Ascending aorta (tissue), 2 donors: ENCODE measurements at places on chromosomes 1 and 21.

- DNase-seq = no peak
These were observed 65.8 kb downstream of the MEGF6 start for GRCh38 chr1:3545363-3546047.

- peak; percentile 60 for DNase-seq
These were observed 76.7 kb downstream of the SIPA1L2 start for GRCh38 chr1:232553050-232553754.

DNA sequence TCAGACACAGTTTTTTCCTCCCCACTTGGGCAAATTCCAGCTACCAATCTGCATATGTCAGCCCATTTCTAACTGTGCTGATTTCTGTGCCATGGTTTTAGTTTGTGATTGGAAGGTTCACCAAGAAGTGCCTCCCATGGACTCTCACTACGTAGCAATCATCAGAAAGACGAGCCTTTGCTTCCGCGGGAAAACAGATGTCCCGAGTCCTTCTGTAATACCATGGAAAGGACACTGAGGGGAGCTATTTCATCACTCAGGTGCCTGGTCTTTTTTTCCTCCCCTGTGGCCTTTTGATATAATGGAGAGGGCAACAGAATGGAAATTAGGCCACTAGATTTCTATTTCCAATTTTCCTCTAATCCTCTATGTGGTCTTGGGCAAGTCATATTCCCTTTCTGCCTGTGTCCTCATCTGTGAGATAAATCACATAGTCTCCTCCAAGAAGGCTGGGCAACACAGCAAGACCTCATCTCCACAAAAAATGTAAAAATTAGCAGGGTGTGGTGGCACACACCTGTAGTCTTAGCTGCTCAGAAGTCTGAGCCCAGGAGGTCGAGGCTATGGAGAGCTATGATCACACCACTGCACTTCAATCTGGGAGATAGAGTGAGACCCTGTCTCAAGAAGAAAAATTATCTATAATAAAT is 24.8 kb downstream of the LEMD1 start:
- no peak for DNase-seq

- DNase-seq = no peak
These were observed 23.7 kb downstream of the RNU5D-1 start for GRCh38 chr1:44707112-44707881.

GRCh38 chr1:153577624-153578051 is 12.0 kb upstream of the S100A2 start:
- DNase-seq = no peak

DNA sequence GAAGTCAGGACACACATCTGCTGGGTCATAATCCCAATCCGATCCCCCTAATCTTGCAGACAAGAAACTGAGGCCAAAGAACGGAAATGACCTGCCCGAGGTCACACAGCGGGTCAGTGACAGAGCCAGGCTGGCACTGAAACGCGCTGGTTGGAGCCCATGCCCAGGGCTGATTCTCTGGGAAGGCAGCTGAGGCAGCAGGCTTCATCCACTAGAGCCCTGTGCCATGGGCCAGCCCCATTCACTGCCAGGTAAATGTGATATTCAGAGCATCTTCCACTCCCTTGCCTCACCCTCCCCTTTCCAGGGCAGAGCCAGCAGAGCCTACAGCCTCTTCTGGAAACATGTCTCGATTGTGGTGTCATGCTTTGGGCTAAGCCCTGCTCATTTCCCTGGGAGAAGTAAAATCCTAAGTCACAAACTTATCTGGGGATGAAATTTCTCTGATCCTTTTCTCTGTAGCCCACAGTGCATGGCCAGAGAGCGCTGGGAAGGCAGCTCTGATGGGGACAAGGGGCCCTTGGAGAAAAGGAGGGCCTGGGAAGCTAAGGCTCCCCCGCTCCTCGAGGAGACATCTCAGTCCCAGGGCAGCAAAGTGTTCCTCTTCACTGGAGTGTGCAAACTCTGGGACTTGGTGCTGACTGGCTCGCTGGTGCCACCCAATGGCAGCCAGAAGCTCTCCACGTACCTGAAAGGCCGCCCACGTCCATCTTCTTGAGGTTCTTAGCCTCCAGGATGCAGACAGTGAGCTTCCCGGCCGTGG is 110.4 kb downstream of the SYT2 start:
- peak; percentile 82 for DNase-seq

DNA sequence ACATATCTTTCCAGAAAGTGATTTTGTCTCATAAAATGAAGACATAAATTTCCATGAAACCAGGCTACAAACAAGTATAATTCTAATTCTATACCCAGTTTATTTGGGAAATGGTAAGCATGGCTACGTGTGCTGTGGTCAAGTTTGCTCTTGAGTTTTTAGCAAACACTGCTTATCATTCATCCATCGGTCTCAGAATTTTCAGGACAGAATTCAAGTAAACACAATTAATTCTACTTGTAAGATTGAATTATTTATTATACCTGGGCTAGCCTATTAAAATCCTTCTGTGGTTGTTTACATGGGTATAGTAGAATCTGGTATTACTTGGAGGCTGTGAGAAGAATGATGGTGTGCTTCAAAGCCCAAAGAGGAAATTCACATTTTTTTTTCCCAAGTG is 68.3 kb downstream of the CHIA start:
- no peak for DNase-seq

DNA sequence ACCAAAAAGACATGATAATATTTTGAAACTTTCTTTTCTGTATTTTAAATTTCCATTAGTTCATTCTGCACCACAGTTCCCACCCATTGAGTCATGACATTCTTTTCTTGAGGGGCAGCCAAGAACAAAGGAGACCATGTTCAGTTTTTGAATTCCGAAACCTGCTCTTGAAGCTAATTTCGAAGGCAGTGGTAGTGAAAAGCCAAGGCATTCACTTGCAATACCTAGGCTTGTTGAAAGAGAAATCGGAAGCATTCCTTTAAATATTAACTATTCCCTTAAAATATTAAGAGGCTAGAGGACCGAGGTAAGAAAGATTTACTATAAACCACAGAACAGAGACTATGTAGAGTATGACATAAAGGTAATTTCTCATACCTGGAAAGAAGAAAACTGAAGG is 256.3 kb downstream of the ADGRL2 start:
- no peak for DNase-seq

GRCh38 chr1:21865943-21866706 is 54.1 kb downstream of the LDLRAD2 start:
- no peak for DNase-seq

DNA sequence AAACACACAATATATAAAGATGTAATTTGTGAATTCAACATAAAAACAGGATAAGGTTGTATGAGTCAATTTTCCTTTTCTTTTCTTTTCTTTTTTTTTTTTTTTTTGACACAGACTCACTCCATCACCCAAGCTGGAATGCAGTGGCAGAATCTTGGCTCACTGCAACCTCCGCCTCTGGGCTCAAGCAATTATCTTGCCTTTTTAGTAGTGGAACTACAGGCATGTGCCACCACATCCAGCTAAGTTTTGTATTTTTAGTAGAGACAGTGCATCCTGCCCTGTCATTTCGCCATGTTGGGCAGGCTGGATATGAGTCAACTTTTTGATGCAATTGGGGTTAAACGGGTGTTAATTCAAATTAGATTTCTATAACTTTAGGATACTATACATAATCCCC is 10.3 kb upstream of the SPRR2B start:
- no peak for DNase-seq

DNA sequence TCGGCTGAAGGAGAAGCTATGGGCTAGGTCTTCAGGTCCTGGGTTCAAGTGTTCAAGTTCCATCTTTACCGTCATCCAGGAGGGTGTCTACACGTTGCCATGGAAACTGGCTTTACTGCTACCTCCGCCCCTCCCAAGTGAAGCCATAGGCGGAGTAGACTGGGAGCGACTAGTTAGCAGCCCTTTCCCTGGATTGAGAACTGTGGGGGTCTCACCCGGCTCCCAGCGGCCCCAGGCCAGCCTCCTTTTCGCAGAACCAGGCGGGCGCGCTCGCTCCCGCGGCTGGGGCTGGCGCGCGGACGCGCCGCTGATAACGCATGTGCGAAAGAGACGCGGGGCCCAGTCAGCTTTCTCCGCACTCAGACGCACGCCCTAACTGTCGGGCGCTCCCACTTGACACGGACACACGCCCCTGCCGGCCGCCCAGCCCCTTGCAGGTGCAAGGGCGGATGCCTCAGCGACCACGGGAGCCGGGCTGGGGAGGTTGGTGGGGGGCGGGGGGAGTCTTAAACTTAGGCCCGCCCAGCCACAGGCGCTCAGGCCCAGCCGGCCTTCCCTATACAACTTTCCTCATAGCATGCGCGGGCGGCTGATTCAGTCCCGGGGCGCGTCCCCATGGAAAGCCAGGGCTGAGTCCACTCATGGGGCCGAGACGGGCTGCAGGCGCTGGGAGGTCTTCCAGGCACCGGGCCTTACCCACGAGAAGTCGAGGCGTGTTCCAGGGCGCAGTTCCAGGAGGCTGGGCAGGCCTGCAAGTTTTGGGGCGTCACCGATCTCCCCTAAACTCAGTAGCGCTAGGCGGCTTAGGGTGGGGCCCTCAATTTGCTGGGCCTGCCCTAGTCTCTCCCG is 7.4 kb downstream of the EFNA4 start:
- peak; percentile 88 for DNase-seq

- peak; percentile 80 for DNase-seq
These were observed 26.9 kb upstream of the LBR start for GRCh38 chr1:225454733-225455132.

DNA sequence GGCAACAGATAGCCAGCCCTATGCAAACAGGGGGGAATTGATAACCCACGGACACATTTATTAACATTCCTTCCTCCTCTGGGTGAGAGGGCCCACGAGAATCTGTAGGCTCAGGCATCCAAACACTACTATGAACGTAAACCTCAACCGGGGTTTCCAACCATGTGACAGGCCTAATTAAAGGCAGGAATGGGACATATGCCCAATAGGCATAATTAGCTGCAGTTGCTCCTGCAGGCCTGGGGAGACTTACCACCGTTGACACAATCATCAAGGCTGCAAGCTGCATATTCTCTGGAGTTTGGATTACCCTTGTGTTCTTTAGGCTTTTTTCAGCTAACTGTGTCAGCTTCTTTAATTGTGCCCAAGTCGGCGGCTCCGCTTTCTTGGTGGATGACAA is 22.2 kb upstream of the GBP1 start:
- no peak for DNase-seq

- DNase-seq = no peak
These were observed 71.1 kb upstream of the MROH9 start for GRCh38 chr1:170864238-170864637.

DNA sequence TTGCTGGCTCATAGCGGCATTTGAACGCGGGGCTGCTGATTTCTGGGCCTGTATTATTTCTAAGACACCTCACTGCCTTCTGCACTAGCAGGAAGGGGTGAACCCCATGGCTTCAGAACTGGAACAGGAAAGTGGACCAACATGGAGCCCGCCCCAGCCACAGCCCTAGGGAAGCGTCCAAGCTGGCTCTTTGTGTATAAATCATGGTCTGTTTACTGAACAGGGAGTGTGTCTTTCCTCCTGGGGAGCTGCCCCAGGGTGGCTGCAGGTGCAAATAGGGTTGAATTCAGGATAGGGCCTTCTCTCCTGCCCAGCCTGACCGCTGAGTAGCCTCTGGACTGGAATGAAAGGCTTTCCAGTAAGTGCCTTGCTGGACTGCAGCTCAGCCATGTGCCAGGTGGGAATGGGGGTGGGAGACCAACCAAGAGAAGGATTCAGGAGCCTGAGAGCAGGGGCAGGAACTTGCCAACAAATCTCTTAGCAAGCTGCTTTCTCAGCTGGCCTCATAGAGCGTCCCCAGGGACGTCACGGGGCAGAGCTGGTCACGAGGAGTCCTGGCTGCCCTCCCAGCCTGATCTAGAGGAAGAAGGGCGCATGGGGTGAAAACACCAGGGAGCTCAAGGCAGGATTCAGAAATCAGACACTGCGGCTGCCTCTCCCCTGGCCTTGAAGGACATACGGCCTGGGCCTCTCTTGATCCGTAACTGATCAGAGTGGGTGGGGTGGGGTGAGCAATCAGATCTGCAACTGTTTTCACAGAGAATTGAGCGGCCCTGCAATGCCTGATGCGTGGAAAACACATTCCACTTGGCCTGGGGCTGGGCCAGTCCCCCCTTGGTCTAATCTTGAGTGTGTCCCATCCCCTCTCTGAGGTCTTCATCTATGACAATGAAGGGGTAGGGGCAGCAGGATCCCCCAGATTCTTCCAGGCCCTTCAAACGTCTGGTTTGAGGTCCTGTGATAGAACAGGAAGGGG is 56.5 kb upstream of the SELENON start:
- DNase-seq = peak; percentile 95

- DNase-seq = no peak
These were observed 162.4 kb downstream of the PDE4B start for GRCh38 chr1:65955071-65955470.

GRCh38 chr1:67674260-67675011 is 10.6 kb upstream of the GADD45A start:
- DNase-seq = no peak

DNA sequence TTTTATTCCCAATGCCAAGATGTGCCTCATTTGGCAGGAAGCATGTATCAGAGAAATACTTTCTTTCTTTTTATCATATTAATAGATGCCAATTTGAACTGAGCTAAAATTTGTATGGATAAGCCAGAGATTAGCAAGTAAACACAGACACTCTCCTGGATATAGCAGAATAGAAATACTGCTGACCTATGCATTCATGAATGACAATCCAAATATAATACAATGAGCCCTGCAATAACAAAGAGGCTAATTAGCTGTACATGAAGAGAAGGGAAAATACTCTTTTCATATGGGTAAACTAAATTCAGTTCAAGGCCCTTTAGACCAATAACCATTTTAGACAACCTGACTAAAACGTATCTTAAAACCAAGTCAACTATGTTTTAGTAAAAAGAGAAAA is 388.1 kb upstream of the NR5A2 start:
- no peak for DNase-seq

- DNase-seq = no peak
These were observed 29.5 kb downstream of the HLX start for GRCh38 chr1:220908757-220909156.

DNA sequence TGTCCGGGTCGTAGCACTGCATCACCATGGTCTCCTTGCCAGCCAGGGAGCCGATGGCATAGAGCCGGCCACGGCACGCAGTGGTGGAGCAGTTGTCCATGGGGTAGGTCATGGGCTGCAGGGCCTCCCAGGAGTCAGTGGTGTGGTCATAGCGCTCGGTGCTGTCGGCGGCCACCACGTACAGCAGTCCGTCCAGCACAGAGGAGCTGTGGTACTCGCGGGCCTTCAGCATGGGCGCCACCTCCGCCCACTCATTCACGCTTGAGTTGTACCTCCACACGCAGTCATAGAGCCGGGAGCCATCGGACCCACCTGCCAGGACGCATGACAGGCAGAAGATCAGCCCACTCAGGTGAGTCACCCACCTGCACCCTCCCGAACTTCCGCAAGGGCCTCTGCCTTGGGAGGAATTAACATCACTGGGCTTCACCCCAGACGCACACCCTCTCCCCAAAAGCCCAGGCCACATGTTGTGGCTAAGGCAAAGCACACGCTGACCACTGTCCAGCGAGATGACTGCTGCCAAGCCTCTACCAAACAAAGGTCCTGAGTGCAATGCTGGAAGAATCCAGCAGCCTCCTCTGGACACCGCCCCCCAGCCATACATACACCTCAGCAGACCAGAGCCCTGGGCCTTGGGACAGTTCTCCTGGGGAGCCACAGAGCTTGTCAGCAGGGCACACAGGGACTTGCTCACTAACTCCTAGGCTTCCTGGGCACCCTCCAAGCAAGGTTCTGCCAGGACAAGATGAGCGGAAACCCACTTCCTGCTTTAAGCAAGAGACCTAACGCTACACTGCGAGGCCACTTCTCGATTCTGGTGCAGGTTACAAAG is 3.3 kb downstream of the KLHL21 start:
- DNase-seq = no peak
